ENCODE measurements at places on chromosomes 7 and 10. TPM values are rescaled to one million over a fixed set of nuclear protein-coding genes. Genes with fewer than 3 reads are reported as not detected.

DNA sequence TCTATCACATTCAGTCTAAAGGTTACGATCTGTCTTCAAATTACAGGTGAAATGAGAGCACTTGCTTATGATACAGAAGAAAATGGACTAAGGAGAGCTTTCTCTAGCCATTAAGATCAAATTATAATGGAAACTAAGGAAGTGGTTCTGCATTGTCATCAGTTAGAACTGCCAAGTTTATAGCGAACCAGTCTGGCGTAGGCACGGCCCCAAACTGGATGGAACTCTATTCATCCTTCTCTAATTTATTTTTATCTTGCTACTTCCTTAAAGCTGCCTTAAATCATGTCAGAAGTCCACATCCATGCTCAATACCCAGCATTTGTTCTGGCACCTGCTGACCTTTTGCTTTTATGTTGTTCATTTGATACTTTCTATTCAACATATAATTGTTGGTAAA lies 63.7 kb upstream of the APBB1IP start:
- ATAC-seq: no peak

- ATAC-seq: no peak
Measured at GRCh38 chr10:98892523-98892922, 343.1 kb downstream of the HPSE2 start.

GRCh38 chr7:100170101-100170897 lies 1.9 kb upstream of the GAL3ST4 start:
- ATAC-seq: no peak

DNA sequence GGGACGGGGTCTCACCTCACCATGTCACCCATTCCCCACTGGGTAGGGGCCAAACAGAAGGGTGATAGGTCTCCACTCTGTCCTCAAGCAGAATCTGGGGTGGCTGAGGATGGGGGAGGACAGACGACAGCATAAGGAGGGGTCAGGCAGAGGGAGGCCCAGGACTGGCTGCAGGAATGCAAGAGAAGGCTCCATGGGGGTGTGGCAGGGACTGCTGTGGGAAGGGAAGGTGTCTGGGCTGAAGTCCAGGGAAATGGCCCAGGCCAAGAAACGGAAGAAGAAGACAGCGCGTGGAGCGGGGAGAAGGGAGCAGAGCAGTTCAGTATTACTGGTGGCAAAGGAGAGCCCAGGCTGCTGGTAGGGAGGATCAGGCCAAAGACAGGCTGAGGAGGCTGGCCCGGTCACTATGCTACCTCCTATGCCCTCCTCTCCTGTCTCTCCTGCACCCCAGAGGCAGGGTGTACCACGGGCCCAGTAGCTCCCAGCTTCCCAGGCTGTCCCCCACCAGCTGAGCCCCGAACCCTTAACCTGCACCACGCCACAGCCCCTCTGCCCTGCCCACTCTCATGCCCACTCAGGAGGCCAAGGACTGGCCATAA lies 60.9 kb downstream of the GRB10 start:
- ATAC-seq: no peak

GRCh38 chr7:37901890-37902524 lies 14.6 kb downstream of the SFRP4 start:
- ATAC-seq: no peak

EEPD1 gene
- total RNA-seq: 0.95 TPM

DNA sequence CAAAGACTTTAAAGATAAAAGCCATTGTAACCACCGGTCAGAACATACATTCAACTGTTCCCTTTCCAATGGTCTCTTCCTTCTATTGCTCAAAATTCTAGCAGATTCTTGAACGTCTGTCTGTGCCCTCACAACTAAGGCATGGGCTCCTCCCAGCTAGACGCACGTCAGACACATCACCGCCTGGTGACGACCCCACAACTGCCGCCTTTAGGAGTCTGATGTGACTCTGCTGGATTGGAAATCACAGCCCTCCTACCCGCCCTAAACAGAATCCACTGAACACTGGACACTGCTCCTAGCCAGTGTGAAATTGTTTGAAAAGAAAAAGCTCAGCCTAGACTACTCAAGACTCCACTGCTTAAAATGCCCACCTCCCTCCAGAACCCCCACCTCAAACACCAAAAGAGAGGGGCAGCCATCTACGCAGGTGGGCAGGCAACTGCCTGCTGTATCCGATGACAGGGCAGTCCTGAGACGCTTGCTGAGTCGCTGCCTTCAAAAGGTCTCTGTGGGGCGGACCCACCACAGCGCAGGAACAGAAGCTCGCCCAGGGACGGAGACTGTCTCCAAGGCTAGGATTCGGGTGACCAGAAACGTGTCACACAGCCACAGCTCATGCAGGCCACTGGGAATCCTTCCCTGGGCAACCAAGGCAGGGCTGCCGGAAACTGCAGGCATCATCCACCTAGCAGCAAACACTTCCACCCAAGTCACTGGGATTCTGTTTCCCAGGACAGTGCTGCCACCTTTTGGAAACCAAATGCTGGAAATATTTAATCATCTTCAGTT lies 34.7 kb downstream of the GSDME start:
- ATAC-seq: no peak

GRCh38 chr7:128145191-128145590 lies 95.9 kb upstream of the LEP start:
- no peak for ATAC-seq

FMC1 gene
- total RNA-seq: 3.0 TPM

DNA sequence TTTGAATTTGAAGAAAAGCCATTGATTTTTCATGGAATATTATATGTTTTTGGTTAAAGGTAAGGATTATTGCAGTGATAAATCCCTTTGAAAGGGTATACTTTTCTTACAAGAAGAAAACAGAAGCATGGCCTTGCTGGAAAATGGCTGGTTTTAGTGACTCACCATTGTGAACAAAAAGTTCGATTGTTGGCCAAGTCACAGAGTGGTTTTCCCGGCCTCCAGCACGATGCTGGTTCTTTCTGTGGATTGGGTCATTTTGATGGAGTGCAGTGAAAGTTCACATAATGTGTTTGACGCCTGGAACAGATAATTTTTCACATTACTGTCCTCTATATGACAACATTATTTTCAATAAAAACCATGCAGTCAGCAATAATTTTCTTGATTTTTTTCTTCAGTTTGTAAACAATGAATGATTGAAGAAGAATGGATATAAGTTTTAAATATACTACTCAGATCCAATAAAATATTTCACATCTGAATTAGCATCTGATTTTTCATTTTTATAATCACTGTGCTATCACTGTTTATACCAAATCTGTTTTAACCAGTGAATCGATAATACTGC lies 60.9 kb downstream of the RBM20 start:
- ATAC-seq: no peak

GRCh38 chr7:43586251-43586900 lies 3.5 kb downstream of the STK17A start:
- ATAC-seq: peak; percentile 16

DNA sequence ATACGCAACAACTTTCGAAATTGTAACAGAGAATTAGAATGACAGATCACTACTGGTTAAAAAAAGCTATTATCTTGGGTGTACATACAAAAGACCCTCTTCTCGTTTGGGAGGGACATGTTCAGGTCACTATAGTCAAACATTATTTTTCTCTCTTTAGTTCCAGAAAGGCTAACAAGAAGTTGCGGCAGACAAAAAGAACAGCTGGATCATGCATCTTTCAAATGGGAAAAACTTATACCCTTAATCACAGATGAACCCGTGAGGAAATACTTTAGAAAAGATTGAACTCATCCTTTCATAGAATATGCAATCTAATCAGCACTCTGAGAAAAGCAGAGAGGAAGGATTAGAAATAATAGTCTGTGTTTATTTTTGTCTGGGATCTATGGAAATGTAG lies 72.5 kb downstream of the EVX1 start:
- no peak for ATAC-seq

SAP25 gene
- total RNA-seq: 12.9 TPM

ASZ1 gene
- total RNA-seq: not detected

SLF2 gene
- total RNA-seq: 44.1 TPM

SLC29A4 gene
- total RNA-seq: 3.2 TPM

DNA sequence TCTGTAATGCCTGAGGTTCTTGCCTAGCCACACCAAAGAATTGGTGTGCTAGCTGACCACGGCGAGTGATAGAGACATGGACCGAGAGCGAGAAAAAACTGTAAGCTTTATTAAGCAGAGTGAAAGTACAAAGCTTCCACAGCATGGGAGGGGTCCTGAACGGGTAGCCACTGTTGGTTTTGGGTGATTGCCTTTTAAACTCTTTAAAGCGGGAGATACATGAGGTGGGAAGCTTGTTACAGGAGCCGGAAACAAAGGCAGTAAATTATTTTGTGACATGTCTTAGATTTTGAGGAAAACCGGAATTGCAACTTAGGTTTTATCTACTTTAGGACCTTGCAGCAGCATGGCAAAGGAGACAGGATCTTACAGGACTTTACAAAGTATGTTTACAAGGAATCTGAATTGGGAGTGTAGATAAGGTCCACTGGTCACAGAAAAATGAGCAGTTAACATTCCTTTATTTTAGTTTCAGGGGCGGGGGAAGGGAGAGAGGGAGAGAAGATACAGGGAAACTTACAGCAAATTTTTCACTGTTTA lies 252.7 kb upstream of the MBL2 start:
- ATAC-seq: no peak

DNA sequence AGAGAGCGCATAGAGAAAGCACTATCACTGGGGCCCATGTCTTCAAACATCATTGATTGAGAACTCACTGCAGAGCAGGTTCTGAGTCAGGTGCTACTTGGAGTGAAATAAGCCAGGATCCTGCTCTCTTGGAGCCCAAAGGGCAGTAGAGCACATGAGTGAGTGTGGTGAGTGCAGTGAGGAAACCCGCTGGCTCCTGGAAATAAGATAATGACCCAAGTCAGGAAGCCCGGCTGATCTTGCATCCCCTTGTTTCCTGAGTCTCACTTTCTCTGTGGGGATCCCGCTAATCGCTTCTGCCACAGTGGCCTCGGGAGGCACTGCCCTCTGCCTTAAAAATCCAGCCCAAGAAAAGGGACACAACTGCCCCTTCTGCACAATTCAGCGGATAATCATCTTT lies 7.1 kb upstream of the FAM107B start:
- ATAC-seq: no peak
